ENCODE measurements at places on chromosomes 7 and 10. TPM values are rescaled to one million over a fixed set of nuclear protein-coding genes. Genes with fewer than 3 reads are reported as not detected.

DNA sequence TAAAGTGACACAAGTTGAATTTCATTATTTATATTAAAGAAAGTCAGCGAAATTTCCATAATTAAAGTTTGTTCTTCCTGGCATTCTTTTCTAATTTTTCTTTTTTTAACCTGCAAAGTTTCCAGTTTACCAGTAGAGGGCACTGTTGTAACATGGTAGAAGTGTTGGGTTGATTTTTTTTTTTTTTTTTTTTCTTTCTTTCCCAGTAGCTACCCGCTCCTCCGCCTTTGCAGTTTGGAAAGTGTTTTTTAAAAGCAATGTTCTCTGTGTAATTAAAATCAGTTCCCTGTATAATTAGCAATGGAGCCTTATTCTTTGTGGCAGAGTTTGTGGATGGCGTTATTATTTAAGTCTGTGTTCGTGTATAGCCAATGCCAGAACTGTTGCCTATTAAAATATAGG, 53.7 kb downstream of the TAF3 start:
- H3K4me1 ChIP-seq: peaks cover 4% of the 10 kb centered on the region
- H3K36me3 ChIP-seq: no peaks in the 10 kb centered on the region
- H3K27ac ChIP-seq: no peak overlapping the region
- DNase-seq: peak; percentile 51

Gene CCDC71L
- total RNA-seq: 23.5 TPM

GRCh38 chr7:157558875-157559595, 222.2 kb downstream of the DNAJB6 start:
- no peaks in the 10 kb centered on the region for H3K4me1 ChIP-seq
- H3K4me3 ChIP-seq: no peak overlapping the region
- H3K27ac ChIP-seq: no peak overlapping the region
- no peak for DNase-seq
- no peaks in the 10 kb centered on the region for H3K27me3 ChIP-seq

- H3K4me1 ChIP-seq: peaks cover 15% of the 10 kb centered on the region
- H3K27ac ChIP-seq: no peak overlapping the region
- DNase-seq: no peak
Observed at GRCh38 chr10:101564490-101564991, 23.5 kb downstream of the POLL start.

- no peak overlapping the region for H3K27ac ChIP-seq
- peak overlapping the region; percentile 95 for H3K4me3 ChIP-seq
- no peaks in the 10 kb centered on the region for H3K36me3 ChIP-seq
- DNase-seq: peak; percentile 40
- peaks cover 25% of the 10 kb centered on the region for H3K27me3 ChIP-seq
Observed at GRCh38 chr10:79066411-79067240, 2.1 kb upstream of the ZMIZ1 start.

- H3K4me1 ChIP-seq: peaks cover 8% of the 10 kb centered on the region
- H3K4me3 ChIP-seq: no peak overlapping the region
- no peaks in the 10 kb centered on the region for H3K27me3 ChIP-seq
- no peaks in the 10 kb centered on the region for H3K36me3 ChIP-seq
- H3K27ac ChIP-seq: no peak overlapping the region
- DNase-seq: no peak
Observed at GRCh38 chr10:791639-792038, 102.2 kb upstream of the DIP2C start.

GRCh38 chr7:151719031-151719896, 157.7 kb downstream of the PRKAG2 start:
- DNase-seq: no peak
- no peaks in the 10 kb centered on the region for H3K36me3 ChIP-seq
- no peak overlapping the region for H3K27ac ChIP-seq
- no peaks in the 10 kb centered on the region for H3K27me3 ChIP-seq
- no peak overlapping the region for H3K4me3 ChIP-seq

DNA sequence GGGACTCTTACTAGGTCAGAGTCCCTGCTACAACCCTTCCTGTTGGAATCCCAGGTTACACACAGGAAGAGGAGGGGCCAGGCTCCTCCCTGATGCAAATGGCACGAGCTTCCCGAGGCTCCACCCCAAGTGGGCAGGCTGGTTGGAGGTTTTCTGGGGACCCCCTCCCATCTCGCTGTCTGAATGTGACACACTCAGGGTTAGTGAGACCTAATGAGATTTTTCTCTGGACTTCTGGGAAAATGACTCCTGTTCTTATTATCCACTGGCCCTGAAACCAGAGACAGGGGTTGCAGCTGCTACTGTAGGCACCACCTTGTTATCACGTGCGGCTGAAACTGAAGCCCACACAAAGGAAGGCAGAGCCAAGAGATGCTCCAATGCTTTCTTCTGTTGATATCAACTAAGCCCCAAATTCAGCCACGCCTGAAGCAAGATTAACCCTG, 103.3 kb downstream of the FAM107B start:
- H3K27ac ChIP-seq: no peak overlapping the region
- no peak overlapping the region for H3K4me3 ChIP-seq
- DNase-seq: peak; percentile 40
- peaks cover 6% of the 10 kb centered on the region for H3K4me1 ChIP-seq
- H3K36me3 ChIP-seq: no peaks in the 10 kb centered on the region

Gene STOX1
- total RNA-seq: 53.9 TPM

Gene ODAD2
- total RNA-seq: 9.7 TPM

DNA sequence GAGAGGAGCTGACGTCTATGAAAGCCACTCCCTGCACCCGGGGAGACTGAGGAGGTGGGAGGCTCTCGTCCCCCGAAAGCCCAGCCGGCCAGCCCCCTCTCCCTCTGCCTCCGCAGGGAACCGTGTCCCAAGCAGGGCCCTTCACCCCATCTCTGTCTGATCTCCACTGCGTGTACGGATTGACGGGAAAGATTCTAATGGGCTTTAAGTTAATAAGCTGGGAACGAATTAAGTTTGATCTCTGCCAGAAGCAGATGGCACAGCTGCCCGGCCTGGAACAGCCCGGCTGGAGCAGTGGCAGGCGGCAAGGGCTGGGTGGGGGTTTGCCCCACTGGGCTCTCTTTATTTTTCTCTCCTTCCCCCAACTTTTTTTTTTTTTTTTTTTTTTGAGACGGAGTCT, 6.1 kb upstream of the SLC29A4 start:
- H3K36me3 ChIP-seq: no peaks in the 10 kb centered on the region
- no peak for DNase-seq
- no peak overlapping the region for H3K4me3 ChIP-seq
- no peaks in the 10 kb centered on the region for H3K4me1 ChIP-seq
- peaks cover 7% of the 10 kb centered on the region for H3K27me3 ChIP-seq

GRCh38 chr10:99394256-99394655, 36.2 kb downstream of the GOT1 start:
- no peak overlapping the region for H3K27ac ChIP-seq
- H3K36me3 ChIP-seq: no peaks in the 10 kb centered on the region
- H3K4me3 ChIP-seq: no peak overlapping the region
- H3K4me1 ChIP-seq: no peaks in the 10 kb centered on the region
- H3K27me3 ChIP-seq: peaks cover 10% of the 10 kb centered on the region

GRCh38 chr7:103630318-103630717, 184.3 kb upstream of the SLC26A5 start:
- H3K27me3 ChIP-seq: no peaks in the 10 kb centered on the region
- H3K27ac ChIP-seq: no peak overlapping the region
- no peak overlapping the region for H3K4me3 ChIP-seq
- H3K4me1 ChIP-seq: no peaks in the 10 kb centered on the region
- no peak for DNase-seq

GRCh38 chr7:88668591-88668990, 90.9 kb upstream of the ZNF804B start:
- DNase-seq: no peak
- H3K27me3 ChIP-seq: no peaks in the 10 kb centered on the region
- H3K27ac ChIP-seq: no peak overlapping the region
- H3K4me1 ChIP-seq: no peaks in the 10 kb centered on the region
- no peak overlapping the region for H3K4me3 ChIP-seq

- no peaks in the 10 kb centered on the region for H3K4me1 ChIP-seq
- H3K27me3 ChIP-seq: peaks cover 5% of the 10 kb centered on the region
- H3K27ac ChIP-seq: no peak overlapping the region
- no peak overlapping the region for H3K4me3 ChIP-seq
Observed at GRCh38 chr10:104273286-104273685, 4.3 kb downstream of the GSTO2 start.

Gene CPED1
- not detected for total RNA-seq

Gene PDE1C
- 0.54 TPM for total RNA-seq

DNA sequence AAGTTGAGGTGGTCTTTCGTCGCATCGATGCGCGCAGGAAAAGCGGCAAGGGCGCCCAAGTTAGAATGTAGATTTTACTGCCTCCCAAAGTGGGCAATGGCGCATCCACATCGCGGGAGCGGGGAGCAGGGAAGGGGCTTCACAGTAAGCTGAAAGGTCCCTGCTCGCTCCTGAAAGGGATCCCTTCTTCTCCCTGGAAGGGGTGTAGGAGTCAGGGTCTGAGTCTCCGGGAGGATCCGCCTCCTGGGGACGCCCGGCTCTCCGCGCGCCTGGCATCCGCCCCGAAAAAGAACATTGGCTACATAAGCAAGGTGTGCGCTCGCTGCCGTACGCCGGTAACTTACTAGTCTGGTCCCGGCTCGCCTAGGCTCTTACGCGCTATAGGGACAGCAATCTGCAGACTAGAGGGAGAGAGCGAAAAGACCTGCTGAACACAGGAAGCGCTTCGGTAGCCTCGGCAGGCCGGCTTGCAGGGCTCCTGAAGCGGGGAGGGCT, 804 bp downstream of the UNC5B start:
- peak; percentile 78 for DNase-seq
- peak overlapping the region; percentile 82 for H3K4me3 ChIP-seq
- H3K36me3 ChIP-seq: no peaks in the 10 kb centered on the region
- peaks cover 49% of the 10 kb centered on the region for H3K27me3 ChIP-seq
- no peak overlapping the region for H3K27ac ChIP-seq
- H3K4me1 ChIP-seq: peaks cover 47% of the 10 kb centered on the region

GRCh38 chr10:84329196-84329611, 815 bp downstream of the CCSER2 start:
- peak overlapping the region; percentile 76 for H3K4me3 ChIP-seq
- no peaks in the 10 kb centered on the region for H3K36me3 ChIP-seq

- H3K4me3 ChIP-seq: no peak overlapping the region
- DNase-seq: no peak
Observed at GRCh38 chr7:31267486-31267885, 73.0 kb downstream of the NEUROD6 start.

DNA sequence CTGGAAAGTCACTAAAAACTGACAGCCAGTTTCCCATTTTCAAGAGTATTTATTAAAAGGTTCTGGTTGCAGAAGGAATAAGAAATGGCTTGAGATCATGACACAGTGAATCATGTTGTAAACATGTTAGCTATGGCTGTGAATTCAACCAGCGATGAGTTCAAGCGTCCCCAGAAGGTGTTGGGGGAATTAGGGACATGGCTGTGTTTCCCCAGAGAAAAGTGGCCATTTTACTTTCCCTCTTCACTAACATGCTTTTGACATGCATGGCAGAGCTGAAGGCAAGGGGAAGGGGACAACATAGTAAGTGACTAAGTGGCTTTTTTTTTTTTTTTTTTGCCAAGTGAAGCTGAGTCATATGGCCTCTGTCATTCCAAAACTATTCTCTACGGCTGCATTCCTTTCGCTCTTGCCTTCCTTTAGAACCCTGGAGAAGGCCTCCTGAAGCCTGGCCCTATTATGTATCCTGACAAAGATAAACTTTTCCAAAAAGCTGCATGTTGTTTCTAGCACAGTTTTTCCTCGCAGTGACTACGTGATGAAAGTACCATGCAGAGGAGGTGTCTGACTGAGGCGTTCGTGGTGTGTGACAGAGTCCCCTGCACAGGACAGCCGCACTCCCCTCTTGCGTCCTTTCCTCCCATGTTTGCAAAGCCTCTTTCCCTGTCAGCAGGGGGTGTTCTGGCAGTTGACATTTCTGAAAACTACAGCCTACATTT, 46.9 kb downstream of the EGFR start:
- H3K4me3 ChIP-seq: no peak overlapping the region
- H3K36me3 ChIP-seq: no peaks in the 10 kb centered on the region
- peak; percentile 34 for DNase-seq
- no peaks in the 10 kb centered on the region for H3K27me3 ChIP-seq

DNA sequence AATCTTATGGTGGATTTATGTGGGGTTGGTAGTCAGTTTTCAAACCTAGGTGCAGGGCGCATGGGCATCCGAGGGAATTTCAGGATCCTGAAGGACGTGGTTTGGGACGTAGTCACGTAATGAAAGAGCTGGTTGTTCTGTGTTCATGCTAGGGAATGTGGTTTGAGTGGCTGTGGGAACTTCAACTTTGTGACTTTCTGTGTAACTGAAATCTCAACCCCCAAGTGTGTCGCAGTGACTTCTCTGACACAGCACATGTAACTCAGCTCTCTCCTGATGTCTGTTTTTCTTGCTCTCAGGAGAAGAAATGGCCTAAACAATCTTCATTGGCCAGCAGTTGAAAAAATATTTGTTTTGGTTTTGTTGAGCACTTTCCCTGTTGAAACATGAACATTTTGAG, 199.0 kb downstream of the PTEN start:
- DNase-seq: no peak
- no peak overlapping the region for H3K4me3 ChIP-seq
- no peak overlapping the region for H3K27ac ChIP-seq
- H3K27me3 ChIP-seq: no peaks in the 10 kb centered on the region

Gene THSD7A
- total RNA-seq: 0.22 TPM

DNA sequence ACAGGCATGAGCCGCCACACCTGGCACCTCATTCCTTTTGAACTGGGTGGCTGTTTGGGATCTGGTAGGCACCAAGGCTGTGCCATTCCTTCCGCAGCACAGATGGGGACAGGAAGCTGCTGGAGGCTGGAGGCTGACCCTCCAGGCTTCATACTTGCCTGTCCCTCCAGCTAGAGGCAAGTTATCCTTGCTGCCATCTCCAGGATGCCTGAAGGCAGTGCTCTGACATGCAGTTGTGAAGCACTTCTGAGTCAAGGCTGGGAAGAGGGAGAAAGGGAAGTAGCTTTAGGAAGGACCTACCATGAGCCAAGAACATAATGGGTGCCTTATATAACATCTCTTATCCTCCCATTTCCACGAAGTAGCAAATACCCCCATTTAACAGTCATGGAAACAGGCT, 9.5 kb downstream of the MARVELD1 start:
- H3K4me1 ChIP-seq: peaks cover 21% of the 10 kb centered on the region
- no peaks in the 10 kb centered on the region for H3K27me3 ChIP-seq
- no peaks in the 10 kb centered on the region for H3K36me3 ChIP-seq
- no peak for DNase-seq
- H3K4me3 ChIP-seq: no peak overlapping the region
- H3K27ac ChIP-seq: no peak overlapping the region

- no peaks in the 10 kb centered on the region for H3K27me3 ChIP-seq
- H3K27ac ChIP-seq: no peak overlapping the region
- H3K4me3 ChIP-seq: no peak overlapping the region
- DNase-seq: no peak
- H3K4me1 ChIP-seq: no peaks in the 10 kb centered on the region
Observed at GRCh38 chr10:77045085-77045484, 592.5 kb downstream of the KCNMA1 start.

Gene OPALIN
- not detected for total RNA-seq

Gene TRIM50
- not detected for total RNA-seq

GRCh38 chr10:97549587-97550322, 22.8 kb upstream of the ANKRD2 start:
- H3K4me1 ChIP-seq: peaks cover 39% of the 10 kb centered on the region
- no peaks in the 10 kb centered on the region for H3K27me3 ChIP-seq

Gene CCDC172
- not detected for total RNA-seq
